Left forelimb (tissue), 1 donor: ENCODE measurements at places on chromosomes 12 and 14.

DNA sequence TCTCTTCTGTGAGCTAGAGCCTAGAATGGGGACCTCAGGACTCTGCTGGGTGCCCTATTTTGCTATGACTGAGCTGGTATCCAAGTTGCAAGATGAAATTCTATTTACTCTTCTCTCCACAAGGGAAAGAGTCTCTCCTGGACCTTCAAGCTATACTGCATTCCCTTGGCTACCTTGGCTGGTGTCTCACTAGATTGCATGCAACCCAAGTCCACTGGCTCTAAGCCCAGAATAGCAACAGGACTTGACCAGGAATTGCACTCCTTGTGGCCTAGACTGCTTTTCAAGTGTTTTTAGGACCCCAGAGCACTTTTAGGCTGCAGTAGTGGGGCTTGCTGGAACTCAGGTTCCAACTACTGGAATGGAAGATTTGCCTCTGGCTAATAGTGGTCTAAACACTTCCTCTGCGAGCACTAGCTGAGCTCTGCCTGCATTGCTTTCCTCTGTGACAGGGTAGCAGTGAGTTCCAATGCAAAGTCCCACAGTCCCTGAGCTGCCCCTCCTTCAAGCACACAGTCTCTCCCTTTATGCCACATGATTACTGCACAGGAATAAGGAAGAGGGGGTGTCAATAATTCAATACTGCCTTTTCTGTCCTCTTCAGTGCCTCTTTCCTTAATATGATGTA, 1009.1 kb upstream of the FLRT2 start:
- no peak for DNase-seq

GRCh38 chr14:55180006-55180405, 11.4 kb downstream of the DLGAP5 start:
- no peak for DNase-seq

- DNase-seq = no peak
These were observed 46.0 kb downstream of the SPIC start for GRCh38 chr12:101521136-101521535.

DNA sequence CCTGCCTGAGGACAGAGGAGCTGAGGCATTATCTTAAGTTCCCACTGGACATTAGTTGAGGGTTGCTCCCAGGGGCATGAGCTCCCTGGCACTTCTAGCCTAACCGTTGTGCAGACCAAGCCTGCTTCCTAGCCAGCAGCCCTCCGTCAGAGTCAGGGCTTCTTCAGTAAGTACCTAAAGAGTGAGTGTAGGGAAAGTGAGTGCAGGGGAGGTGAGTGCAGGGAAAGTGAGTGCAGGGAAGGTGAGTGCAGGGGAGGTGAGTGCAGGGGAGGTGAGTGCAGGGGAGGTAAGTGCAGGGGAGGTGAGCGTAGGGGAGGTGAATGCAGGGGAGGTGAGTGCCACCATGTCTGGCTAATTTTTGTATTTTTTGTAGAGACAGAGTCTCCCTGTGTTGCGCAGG, 190.5 kb downstream of the ESRRB start:
- DNase-seq = no peak

DNA sequence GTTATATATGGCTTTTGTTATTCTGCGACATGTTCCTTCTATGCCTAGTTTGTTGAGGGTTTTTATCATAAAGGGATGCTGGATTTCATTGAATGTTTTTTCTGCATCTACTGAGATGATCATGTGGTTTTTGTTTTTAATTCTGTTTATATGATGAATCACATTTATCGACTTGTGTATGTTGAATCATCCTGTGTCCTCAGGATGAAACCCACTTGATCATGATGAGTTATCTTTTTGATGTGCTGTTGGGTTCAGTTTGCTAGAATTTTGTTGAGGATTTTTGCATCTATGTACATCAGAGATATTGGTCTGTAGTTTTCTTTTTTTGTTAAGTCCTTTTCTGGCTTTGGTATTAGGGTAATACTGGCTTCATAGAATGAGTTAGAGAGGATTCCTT, 291.2 kb downstream of the AKAP6 start:
- DNase-seq = no peak

DNA sequence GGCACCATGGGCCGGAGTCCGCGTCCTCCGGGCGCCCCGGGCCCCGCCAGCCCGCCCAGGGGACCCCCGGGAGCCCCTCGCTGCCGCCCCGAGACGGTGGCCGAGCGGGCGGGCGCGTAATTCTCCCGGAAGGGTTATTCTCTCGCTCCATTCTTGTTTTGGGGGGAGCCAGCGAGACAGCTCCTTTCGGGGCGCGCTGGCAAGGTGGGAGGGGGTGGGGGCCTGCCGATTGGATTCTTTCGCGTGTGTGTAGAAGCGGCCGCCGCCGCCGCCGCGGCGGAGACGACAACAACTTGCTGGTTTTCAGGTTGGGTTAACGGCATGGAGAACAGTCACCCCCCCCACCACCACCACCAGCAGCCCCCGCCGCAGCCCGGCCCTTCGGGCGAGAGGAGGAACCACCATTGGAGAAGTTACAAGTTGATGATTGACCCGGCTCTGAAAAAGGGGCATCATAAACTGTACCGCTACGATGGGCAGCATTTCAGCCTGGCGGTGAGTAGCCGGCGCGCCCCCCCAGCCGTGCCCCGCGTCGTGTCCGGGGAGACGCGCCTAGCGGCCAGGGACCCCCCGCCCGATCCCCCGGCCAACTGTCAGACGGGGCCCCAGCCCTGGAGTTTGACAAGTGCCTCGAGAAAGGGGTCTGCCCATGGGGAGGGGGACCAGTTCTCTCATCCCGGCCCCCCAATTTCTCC, 755 bp downstream of the SETD1B start:
- DNase-seq = no peak
